ENCODE measurements at places on chromosomes 13 and 19.

GRCh38 chr13:50122455-50122854 lies 107.2 kb downstream of the KCNRG start:
- no peak for DNase-seq

- no peak for DNase-seq
Measured at GRCh38 chr19:39388657-39389056, 2.2 kb downstream of the PAF1 start.

DNA sequence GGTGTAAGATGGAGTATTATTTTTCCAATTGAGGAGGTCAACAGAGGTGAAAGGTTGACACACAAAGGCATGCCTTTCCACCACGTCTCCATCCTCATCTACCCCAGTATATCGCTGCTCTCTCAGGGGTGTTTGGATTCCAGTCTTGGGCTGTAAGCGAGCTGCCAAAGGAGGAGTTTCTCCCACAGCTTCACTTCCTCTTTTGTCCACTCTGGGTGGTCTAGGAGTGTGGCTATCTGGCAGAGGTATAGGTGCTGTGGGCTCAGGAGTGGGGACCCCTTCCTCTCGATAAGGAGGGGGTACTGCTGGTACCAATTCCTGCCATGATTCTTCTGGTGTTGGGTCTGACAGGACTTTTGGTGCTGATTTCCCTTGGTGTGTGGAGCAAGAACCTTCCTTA lies 39.4 kb downstream of the ZNF846 start:
- no peak for DNase-seq

GRCh38 chr19:3572132-3572854 lies 451 bp upstream of the HMG20B start:
- DNase-seq = peak; percentile 100

- DNase-seq = no peak
Measured at GRCh38 chr13:35534343-35534742, 57.9 kb upstream of the MAB21L1 start.

- DNase-seq = no peak
Measured at GRCh38 chr13:52793515-52794061, 54.0 kb upstream of the CNMD start.

GRCh38 chr19:38291855-38292254 lies 12.2 kb upstream of the C19orf33 start:
- DNase-seq = no peak

DNA sequence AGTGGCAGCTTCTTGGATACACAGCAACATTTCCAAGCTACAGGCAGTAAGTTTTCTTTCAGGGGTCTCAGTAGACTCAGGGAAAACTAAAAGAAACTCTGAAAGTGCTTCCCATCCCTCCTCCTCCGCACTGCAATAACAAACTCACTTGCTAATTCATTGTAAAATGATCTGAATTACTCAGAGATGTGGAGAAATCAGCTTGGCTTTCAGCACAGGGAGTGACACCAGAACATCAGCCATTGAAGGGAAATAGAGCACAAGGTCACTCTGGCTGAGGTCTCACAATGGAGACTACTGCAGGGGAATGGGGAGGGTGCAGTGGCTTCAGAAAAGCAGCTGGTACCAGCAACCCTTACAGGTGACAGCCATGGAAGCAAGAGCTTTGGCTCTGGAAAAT lies 137.3 kb upstream of the SERP2 start:
- DNase-seq = no peak

GRCh38 chr19:11475861-11476260 lies 5.0 kb downstream of the ELAVL3 start:
- no peak for DNase-seq

GRCh38 chr13:97005625-97006262 lies 11.5 kb upstream of the OXGR1 start:
- DNase-seq = no peak

DNA sequence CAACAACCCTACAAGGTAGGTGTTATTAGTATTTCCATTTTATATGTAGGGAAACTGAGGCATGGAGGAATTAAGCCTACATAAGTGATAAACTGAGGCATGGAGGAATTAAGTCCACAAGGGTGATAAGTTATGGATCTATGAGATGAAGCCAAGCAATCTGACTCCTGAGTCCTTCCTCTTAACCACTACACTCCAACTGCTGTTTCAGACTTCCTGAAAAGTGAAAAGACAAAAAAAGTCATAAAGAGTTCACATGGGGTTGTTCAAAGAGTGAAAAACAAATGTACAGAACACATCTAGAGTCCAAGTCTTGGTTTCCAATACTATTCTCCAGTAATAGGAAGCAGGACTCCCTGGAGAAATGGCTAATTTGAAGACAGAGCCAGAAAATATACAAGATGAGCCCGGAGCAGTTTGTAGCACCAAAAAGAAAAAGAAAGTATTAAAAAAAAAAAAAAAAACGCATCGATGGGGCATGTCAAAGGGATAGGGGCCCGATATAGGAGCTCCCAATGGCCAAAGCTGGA lies 12.1 kb downstream of the CRYL1 start:
- no peak for DNase-seq

GRCh38 chr19:290372-291005 lies 714 bp downstream of the PLPP2 start:
- no peak for DNase-seq

GRCh38 chr19:4512070-4512469 lies 6.2 kb downstream of the PLIN4 start:
- no peak for DNase-seq

DNA sequence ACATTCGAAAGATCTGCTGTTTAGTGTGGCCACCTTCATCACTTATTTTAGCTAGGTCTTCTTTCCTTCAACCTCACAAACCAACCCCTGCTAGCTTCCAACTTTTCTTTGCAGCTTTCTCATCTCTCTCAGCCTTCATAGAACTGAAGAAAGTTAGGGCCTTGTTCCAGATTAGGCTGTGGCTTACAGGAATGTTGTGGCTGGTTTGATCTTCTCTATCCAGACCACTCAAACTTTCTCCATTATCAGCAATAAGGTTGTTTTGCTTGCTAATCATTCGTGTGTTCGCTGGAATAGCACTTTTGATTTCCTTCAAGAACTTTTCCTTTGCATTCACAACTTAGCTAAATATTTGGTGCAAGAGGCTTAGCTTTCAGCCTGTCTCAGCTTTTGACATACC lies 44.7 kb downstream of the CARS2 start:
- DNase-seq = no peak

DNA sequence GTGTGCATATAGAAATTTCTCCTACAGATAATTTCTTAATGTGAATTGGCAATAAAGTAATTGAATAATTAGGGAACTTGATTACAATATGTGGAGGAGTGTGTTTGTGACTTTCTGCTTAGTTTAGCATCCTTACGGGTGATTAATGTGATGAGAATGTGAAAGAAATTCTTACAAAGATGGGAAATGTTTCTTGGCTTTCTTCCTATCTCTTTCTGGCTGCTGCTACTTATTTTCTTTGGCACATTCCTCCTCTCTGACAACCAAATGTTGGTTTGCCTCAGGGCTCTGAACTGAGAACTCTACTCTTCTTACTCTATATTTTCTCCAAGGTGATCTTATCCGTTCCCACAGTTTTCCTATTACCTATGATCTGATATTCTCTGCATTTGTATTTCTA lies 300.1 kb downstream of the TBC1D4 start:
- no peak for DNase-seq

- DNase-seq = peak; percentile 24
Measured at GRCh38 chr19:14555918-14556661, 15.8 kb downstream of the NDUFB7 start.

DNA sequence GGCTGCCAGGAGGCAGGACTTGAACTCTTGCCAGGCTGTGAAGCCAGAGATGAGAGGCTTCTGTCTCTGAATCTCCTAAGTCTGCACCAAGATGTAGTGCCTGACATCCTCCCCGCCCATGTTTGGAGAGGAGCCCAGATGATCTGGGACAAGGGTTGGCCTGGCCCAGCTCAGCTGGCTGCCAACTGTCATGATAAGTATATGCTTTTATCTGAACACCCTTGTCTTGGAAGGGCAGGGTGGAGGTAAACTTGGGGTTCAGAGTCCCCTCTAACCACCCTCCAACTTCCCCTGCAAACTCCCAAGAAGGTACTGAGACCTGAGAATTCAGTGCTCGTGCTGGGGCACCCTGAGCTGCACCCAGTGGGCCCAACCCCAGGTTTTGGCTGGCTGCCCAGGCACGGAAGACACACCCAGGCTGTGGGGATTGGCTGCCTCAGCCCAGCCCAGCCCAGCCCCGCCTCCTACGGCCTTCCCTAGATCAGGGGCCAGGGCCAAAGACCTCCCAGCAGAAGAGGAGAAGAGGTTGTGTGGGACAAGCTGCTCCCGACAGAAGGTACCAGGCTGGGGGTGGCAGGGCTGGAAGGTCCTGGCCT lies at the start of gene CYP4F12:
Gene CYP4F12 (plus strand): TSS at position 508 of the 596 bp plus-strand sequence. CDS start 443 bp downstream, outside the sequence.
- no peak for DNase-seq

DNA sequence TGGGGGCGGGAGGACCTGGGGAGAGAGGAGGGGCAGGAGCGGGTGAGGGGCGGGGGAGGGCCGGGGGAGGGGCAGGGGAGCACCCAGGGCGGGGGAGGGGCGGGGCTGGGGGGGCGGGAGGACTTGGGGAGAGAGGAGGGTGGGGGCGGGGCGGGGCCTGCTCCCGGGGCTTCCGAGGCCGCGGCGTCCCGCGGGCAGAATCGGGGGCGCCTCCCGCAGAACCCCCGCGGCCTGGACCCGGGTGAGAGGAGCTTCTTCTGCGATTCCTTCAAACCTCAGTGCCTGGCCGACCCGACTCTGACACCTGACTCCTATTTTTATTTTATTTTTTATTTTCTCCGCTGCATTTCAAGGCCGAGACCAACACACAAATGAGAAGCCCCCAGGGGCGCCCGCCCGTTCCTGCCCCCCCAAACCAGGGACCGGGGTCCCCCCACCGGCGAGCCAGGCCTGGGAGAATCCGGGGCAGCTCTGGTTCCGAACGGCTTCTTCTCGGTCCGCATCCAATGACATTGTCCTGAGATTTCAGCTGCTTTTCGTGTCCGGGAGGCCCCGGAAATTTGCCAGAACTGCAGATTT lies 470 bp upstream of the GRTP1 start:
- no peak for DNase-seq

DNA sequence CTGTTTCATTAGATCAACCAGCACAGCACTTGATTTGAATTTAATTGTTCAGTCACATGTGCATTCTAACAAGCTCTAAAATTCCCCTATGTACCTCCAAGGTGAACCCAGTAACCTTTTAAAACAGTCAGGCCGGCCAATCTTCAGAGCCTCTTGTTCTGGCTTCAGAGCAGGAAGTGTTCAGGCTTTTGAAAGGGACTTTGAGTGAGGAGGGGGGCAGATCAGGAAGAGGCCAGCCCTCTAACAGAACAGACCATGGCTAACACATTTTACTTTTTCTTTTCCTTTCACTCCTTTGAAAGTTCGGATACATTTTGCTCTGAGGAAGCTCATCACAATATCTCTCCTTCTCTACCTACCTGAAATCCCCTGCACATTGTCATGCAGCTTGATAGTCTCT lies 390.3 kb downstream of the TBC1D4 start:
- no peak for DNase-seq

- DNase-seq = no peak
Measured at GRCh38 chr13:97810152-97810551, 143.3 kb upstream of the IPO5 start.

GRCh38 chr19:46859637-46860124 lies 1.1 kb upstream of the ARHGAP35 start:
- no peak for DNase-seq

DNA sequence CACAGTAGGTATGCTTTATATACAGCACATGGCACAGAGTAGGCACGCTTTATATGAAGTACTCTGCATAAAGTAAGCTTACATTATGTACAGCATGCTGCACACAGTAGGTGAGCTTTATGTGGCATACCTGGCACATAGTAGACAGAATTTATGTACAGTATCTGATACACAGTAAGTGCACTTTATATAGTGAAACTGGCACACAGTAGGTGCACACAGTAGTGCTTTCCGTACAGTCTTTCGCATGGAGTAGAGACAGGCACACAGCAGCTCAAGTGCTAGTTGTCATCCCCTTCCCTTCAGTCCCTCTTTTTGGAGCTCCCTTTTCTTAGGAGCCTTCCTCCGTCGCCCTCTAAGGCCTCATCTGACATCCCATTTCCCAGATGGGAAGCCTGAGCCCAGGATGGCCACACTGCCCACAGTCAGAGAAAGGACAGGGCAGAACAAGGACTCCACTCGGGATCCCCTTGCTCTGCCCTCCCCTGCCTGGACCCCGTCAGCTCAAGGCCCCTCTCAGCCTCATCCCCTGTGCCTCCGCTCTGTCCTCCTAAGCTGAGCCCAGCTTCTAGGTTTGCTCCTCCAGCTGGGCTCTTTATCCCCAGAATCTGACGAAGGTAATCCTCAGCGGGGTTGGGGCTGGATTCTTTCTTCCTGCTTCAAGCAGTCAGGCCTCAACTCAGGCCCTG lies 852 bp upstream of the CYP4F12 start:
- no peak for DNase-seq

- peak; percentile 67 for DNase-seq
Measured at GRCh38 chr19:38617764-38618589, at the start of gene MAP4K1. TSS of gene MAP4K1 (minus strand) at chr19:38617953. CDS start at chr19:38617895, 58 bp downstream.

DNA sequence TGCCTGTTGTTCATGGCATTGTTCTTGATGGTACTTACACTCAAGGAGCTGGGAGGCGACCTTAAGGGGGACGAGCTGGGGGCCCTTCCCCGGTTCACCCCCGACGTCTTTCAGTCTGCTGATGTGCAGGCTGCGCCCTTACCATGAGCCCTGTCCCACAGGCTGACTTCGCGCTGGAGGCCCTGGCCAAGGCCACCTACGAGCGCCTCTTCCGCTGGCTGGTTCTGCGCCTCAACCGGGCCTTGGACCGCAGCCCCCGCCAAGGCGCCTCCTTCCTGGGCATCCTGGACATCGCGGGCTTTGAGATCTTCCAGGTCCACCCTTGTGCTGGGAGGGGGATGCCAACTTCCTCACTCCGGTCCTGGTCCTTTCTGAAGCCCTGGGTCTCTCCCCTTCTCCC lies 45.4 kb downstream of the MYH14 start:
- no peak for DNase-seq

GRCh38 chr13:99653526-99653925 lies 152.3 kb downstream of the TM9SF2 start:
- no peak for DNase-seq

DNA sequence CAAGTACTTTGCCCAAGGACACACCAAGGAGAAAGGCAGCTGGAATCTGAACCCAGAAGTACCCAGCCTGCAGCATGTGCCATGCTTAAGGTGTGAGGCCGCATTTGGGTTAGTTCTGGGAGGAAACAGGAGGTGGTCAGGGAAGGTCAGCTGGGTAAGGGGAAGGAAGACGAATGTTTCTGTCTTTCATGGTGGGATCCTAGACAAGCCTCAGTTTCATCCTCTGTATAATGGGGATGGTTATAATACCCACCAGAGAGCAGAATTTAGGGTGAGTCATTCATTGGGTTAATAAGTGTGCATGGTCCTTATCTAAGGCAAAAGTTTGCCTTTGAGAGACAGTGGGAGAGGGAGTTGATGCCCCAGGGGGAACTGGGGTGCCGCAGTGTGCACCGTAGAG lies 3.6 kb downstream of the CCDC61 start:
- DNase-seq = no peak

GRCh38 chr13:25136880-25137787 lies 35.0 kb downstream of the AMER2 start:
- no peak for DNase-seq

GRCh38 chr19:56108447-56109195 lies 12.5 kb downstream of the ZNF787 start:
- no peak for DNase-seq

- DNase-seq = no peak
Measured at GRCh38 chr19:40335855-40336600, 12.2 kb downstream of the C19orf47 start.

Measured in CD4-positive, alpha-beta T cell treated with Interleukin-4 for 4 hours (primary cell).